ENCODE measurements at places on chromosomes 5 and 9.

DNA sequence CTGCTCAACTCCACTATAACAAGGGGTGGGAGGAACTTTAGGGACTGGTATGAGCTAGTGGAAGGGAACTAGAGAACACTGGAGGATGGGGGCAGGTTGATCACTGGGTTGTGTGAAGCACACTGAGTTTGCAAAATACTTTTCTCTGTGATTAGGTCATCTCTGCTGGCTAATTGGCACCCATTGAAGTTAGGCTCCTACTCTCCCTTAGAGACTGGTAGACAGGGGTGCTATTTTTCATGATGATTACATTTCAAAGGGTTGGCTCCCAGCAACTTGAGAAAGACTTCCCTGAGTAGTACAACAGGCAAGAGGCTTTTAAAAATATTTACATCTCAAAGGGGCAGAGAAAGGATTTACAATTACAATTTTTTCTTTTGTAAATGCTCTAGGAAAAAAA lies 50.4 kb upstream of the MTAP start:
- peak; percentile 18 for DNase-seq

- peak; percentile 21 for DNase-seq
Measured at GRCh38 chr9:130328349-130328801, 62.8 kb downstream of the HMCN2 start.

DNA sequence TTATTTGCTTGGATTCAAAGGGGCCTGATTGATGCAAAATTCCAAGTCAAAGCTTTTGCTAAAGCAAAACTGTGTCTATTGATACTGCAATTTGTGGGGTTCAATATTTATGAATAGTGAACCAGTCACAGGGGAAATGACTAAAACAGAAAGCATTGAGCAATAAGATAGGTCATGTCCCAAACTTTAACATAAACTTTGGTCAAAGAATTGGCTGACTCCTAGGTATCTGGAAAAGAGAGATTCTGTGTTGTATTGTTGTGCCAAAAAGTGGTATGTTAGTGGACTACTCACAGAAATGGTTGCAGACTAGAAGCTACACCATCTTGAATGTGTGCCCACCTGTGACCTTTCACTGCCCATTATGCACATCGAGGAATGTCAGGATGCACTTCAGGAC lies 585.5 kb upstream of the RGMB start:
- DNase-seq, result peak; percentile 11

DNA sequence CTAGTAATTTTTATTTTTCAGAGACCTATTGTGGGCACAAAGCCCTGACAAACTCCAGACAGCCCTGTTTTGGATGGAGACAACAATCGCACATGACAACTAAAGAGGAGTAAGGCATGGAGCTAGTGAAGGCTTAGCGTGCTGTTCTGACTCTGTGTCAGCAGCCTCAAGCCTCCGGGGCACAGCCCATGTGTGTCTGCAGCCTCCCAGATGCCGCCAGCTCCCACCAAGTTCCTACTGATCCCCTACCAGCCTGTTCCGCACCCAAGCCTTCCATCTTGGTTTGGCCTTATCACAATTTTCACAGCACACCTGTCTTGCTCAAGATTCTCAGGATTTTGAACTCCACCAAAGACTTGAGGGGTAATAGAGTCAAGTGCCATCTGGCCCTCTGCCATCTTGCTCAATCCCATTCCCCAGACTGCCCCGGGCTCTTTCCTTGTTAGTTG lies 70.3 kb upstream of the SH3PXD2B start:
- DNase-seq, result no peak

- peak; percentile 36 for DNase-seq
Measured at GRCh38 chr9:72356041-72356582, 8.9 kb downstream of the ZFAND5 start.

- no peak for DNase-seq
Measured at GRCh38 chr5:87876616-87877015, 392.0 kb downstream of the TMEM161B start.

- DNase-seq, result no peak
Measured at GRCh38 chr5:33827018-33827707, 64.6 kb downstream of the ADAMTS12 start.

- DNase-seq, result peak; percentile 49
Measured at GRCh38 chr5:139808481-139809330, 13.1 kb downstream of the PSD2 start.

- no peak for DNase-seq
Measured at GRCh38 chr5:148499452-148499851, 115.7 kb downstream of the FBXO38 start.

- DNase-seq, result no peak
Measured at GRCh38 chr5:95181644-95182043, 103.2 kb downstream of the MCTP1 start.

DNA sequence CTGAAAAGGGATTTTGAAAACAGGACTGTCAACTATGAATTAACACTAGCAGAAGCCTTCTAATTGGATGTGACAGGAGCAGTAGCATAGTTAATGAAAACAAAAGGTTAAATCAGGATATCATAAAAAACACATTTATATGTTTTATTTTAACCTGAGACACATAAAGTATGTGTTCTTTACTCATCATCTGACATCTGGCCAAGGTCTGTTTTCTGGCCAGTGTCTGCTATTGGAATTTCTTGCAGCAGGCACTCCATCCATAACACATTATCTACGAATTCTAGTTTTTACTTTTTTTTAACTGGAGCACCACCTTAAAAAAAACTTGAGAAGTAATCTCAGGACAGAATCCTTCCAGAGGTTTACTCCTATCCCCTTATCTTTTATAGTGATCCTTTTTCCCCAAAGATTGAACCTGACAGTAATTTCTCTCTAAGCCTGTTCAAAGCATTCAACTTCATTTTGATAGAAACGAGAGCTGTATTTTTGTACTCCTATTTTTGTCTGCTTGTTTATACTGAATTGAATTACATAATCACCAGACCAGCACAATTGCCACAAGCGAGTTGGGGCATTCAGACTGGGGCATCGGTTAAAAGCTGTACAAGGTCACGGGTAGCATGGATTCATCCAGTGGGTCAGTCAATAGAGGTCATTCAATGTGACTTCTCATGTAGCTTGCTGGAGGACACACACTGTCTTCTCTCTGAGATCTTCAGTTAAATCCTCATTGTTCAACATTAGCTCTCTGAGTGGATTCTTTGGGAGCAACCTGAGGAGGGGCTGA lies 205.6 kb upstream of the CLINT1 start:
- DNase-seq, result no peak

DNA sequence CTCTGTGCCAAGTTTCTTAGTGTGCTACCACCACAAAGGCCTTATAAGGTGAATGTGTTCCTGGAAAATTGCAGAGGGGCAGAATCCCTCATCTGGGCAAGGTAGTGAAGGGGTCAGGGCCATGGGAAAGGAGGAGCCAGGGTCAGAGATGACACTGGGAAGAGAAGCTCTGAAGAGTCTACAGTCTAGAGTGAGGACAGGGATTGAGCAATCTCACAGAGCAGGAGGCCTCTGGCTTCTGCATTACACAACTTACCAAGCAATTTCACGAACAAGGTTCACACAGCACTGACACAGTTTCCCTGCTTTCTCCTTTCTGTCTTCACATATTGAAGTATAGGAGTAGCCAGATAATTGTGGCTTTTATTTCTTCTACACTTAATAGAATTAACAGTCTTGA lies 24.5 kb upstream of the IDNK start:
- peak; percentile 63 for DNase-seq

GRCh38 chr9:85055506-85056202 lies 386.1 kb downstream of the NTRK2 start:
- DNase-seq, result no peak

- no peak for DNase-seq
Measured at GRCh38 chr5:139103762-139104161, 94.4 kb downstream of the SIL1 start.

DNA sequence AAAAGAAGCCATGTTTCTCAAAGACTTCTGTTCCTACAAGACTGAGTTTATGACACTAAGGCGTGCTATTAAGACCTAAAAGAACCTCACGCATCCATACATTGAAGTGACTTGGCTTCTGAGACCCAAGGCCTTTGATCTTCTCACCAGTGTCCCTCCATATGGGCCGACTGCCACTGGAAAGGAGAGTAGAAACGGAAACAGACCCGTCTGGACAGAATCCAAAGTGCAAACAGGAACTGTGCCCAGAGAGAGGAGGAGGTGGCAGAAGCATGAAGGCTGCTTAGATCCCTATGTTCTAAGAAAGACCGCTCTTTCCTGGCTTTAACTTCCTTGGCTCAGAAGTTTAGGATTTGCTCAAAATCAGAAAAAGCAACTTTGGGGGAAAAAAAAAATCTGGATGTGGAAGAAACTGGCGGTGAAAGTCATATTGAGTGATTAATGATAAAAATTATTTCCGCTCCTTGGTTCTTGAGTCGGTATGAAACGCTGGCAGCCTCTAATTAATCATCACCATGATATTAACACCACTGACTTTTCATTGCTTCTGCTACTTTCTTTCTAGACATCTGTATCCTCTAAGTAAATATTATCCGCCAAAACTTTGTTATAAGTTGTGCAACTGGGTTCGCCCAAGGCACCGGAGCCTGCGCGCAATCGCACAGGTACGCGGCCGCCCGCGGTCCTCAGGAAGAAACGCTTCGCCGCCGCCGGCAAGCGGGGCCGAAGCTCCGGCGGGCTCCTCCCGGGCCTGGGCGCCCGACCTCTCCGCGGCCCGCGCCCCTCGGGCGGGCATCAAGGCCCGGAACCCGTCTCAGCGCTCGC lies 726 bp downstream of the DAP start:
- DNase-seq, result peak; percentile 52

GRCh38 chr9:90127923-90128322 lies 514.7 kb downstream of the DIRAS2 start:
- no peak for DNase-seq

DNA sequence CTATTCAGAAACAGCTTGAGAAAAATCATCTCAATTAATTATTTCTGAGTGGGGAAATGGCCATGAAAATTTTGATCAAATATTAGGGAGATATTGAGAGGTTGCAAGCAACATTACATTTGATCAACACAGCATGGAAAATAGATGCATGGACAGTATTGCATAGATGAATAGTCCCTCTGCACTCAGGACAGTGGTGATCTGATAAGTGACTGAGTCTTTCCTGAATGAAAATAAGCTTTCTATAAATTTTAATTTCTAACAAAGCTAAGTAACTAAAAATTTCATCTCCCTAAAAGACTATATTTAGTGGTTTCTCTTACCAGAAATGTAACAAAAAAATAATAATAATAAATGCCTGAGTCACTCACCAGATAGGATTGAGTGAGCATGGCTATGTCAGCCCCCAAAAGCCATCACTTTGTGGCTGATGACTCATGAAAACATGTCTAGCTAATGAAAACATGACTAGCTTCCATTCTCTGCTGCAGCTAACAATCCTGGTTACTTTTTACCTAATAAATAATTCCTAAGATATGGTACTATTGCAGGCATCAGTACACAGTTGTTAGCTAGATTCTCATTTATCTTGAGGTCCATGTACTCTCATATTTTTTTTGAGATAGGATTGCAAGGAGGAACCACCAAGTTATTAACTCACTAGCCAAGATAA lies 1294.8 kb upstream of the ACO1 start:
- peak; percentile 53 for DNase-seq

Data from fibroblast of pulmonary artery (primary cell).